ENCODE measurements at places on chromosomes 2 and 18.

DNA sequence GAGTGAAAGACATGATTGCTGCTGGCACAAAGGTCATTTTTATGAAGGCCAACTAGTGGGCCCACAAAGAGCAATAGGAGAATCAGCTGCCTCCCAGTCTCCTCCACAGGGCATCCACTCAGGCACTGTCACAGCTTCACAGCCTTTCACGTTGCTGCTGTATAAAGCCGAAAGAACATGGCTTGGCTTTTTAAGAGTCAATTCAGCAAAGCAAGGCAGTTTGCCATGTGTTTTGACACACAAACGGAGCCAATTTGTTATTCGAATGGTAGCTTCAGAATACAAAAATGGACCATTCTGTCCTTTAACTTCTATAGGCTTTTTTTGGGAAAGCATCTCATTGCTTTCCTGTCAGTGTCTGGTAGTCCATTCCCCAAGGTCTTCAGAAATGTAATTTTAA lies 283.4 kb upstream of the PARD3B start:
- DNase-seq = no peak

GRCh38 chr2:98134172-98135005 lies 47.4 kb downstream of the VWA3B start:
- no peak for DNase-seq

DNA sequence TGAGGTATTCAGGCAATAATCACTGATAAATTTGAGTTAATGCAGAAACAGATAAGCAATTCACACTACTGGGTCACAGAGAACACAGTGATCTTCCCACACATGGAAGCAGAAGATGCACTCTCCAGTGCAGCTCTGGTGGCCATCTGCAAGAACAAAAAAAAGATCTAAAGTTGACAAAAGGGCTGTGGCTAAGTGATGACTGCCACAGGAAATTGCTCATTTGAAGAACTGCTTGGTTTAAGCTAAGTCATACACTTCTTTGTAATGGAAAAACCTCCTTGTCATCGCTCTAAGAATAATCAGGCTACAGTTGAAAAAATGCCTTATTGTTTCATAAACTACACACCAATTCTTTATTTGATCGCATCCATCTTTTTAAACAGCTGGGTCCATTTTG lies 115.1 kb downstream of the DTNB start:
- DNase-seq = peak; percentile 72

- no peak for DNase-seq
Observed at GRCh38 chr18:43934781-43935471, 657.6 kb upstream of the SYT4 start.

GRCh38 chr18:10033016-10033399 lies 119.2 kb downstream of the VAPA start:
- no peak for DNase-seq

DNA sequence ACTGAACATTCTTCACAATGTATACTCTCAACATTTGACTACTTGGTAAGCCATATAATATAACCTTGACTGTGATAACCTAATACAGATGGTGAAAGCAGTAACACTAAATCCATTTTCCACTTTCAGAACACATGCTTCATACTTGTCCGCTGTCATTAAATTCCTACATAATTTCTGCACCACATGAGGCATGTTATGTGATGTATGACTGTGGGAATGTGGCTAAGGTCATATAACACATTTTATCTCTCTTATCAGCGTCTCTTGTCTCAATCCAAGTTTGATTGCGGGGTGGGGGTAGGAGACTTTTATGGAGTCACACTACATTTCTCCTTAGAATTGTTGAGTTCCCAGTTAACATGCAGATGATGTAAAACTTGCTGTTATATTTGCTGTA lies 110.9 kb downstream of the MTCL1 start:
- no peak for DNase-seq

DNA sequence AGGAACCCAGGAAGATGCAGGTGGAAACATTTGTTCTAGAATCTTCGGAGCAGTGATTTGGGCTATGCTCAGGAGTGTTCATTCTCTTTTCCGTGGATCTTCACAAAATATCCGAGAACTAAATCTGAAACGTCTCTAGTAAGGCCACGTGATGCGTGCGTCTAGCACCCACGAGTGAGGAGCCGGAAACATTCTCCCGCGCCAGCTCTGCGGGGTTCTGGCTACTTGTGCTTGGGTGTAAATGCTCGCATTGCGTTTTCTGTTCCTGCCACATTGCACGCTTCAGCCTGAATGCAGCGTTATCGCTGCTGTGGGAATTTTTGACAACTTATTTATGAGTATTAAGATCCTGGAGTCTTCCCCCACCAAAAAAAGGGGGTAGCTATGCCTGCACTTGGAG lies 71.4 kb downstream of the KLHL29 start:
- no peak for DNase-seq

GRCh38 chr18:832085-832681 lies 20.1 kb upstream of the YES1 start:
- no peak for DNase-seq

GRCh38 chr2:176821350-176821749 lies 391.2 kb upstream of the HNRNPA3 start:
- no peak for DNase-seq

Data from GDM1 (cell line).